Neural progenitor cell (in vitro differentiated cells): ENCODE measurements at places on chromosomes 11 and 22. TPM values are rescaled to one million over a fixed set of nuclear protein-coding genes. Genes with fewer than 3 reads are reported as not detected.

The TBX10 gene
- total RNA-seq, result not detected in 2 replicates

- no peaks in the 10 kb centered on the region for H3K36me3 ChIP-seq
- H3K4me1 ChIP-seq, result no peaks in the 10 kb centered on the region
- DNase-seq, result no peak
Observed at GRCh38 chr11:16380941-16381568, 24.7 kb upstream of the SOX6 start.

DNA sequence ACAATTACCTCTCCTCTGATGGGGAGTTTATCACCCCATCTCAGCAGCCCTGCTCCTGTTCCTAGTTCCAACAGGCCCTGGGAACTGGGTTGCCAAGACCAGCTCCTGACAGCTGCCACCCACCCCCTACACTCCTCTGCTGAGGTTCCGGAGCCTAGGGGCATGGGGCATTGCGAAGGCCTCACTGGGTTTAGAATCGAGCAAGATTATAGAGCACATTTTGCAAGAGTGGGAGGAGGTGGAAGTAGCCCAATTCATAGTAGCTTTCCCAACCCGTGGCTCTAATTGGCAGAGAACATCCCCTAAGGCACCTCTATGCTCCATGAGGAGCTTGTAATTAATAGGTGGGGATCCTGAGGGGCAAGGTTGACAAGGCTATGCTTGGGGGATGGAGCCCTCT lies 23.0 kb downstream of the MYEOV start:
- H3K4me1 ChIP-seq, result no peaks in the 10 kb centered on the region
- no peaks in the 10 kb centered on the region for H3K36me3 ChIP-seq
- H3K27ac ChIP-seq, result no peak overlapping the region
- no peaks in the 10 kb centered on the region for H3K27me3 ChIP-seq
- H3K4me3 ChIP-seq, result no peak overlapping the region
- no peak for DNase-seq

DNA sequence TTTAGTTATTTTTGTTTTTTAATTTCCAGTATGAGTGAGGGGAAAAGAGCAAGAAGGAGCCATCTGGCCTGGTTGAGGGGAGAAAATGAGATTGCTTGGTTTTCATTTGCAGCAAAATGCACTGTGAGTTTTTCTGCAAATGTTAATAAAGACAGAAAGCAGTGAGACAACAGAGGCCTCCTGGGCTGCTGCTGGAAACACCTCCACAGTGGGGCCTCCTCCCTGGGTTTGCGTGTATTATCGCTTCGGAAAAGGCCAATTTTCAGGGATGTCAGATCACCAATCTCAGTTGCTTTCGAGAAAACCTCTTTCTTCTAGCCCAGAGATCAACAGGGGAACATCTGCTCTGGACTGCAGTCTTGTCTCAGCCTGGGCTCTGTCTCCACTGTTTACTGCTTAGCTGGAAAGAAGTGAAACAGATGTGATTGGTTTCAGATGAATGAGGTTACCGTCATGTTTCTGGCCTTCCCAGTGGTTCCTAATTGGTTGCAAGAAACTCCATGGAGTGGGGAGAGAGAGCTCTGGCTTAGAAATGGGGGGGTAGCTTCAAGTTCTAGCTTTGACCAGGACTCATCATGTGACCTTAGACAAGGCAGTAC lies 17.3 kb downstream of the TSPAN18 start:
- no peak overlapping the region for H3K27ac ChIP-seq
- no peak for DNase-seq
- H3K27me3 ChIP-seq, result no peaks in the 10 kb centered on the region
- H3K4me1 ChIP-seq, result peaks cover 16% of the 10 kb centered on the region
- H3K36me3 ChIP-seq, result no peaks in the 10 kb centered on the region

- peak; percentile 50 for DNase-seq
- no peaks in the 10 kb centered on the region for H3K4me1 ChIP-seq
- H3K27ac ChIP-seq, result no peak overlapping the region
- H3K4me3 ChIP-seq, result no peak overlapping the region
- no peaks in the 10 kb centered on the region for H3K27me3 ChIP-seq
Observed at GRCh38 chr11:60899046-60899936, 7.1 kb downstream of the PRPF19 start.
